Activated CD4-positive, alpha-beta T cell treated with anti-CD3 and anti-CD28 coated beads, Interleukin-2, amount 10 ng/mL, durations not matched to agents 7 days and 5 days (primary cell): ENCODE measurements at places on chromosomes 5 and 9. TPM values are rescaled to one million over a fixed set of nuclear protein-coding genes. Genes with fewer than 3 reads are reported as not detected.

Gene TMEM174
- not detected for total RNA-seq

Gene FBXL7
- not detected for total RNA-seq

Gene ALDOB
- not detected for total RNA-seq

DNA sequence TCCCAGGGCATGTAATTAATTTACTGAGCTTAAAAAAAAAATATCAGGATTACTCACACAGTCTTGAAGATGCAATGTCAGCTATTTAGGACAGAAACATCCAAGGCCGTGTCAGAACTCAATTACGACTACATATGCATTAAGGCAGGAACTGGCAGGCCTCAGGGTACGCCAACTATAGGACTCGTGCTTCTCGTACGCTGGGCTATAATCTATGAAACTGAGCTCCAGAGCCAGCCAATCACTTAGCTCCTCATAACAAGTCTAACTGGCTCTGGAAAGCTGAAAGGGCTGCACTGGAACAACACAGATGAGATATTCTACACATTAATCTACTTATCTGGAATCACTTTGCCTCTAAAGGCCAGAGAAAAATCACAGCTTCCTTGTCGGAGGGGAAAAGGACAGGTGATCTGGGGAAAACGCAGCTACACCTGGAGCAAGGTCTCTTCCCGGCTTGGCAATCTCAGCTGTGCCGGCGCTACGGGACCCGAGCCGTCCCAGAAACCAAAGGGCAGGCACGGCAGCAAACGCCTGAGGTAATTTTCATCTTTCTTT lies 212.0 kb downstream of the DEPDC1B start:
- no peaks in the 10 kb centered on the region for H3K36me3 ChIP-seq
- no peak overlapping the region for H3K4me3 ChIP-seq
- DNase-seq = no peak
- H3K4me1 ChIP-seq = no peaks in the 10 kb centered on the region

- H3K4me1 ChIP-seq = no peaks in the 10 kb centered on the region
- H3K4me3 ChIP-seq = no peak overlapping the region
- H3K36me3 ChIP-seq = no peaks in the 10 kb centered on the region
- DNase-seq = no peak
- H3K27ac ChIP-seq = no peak overlapping the region
- no peaks in the 10 kb centered on the region for H3K27me3 ChIP-seq
Observed at GRCh38 chr5:143251190-143251589, 152.3 kb downstream of the NR3C1 start.

DNA sequence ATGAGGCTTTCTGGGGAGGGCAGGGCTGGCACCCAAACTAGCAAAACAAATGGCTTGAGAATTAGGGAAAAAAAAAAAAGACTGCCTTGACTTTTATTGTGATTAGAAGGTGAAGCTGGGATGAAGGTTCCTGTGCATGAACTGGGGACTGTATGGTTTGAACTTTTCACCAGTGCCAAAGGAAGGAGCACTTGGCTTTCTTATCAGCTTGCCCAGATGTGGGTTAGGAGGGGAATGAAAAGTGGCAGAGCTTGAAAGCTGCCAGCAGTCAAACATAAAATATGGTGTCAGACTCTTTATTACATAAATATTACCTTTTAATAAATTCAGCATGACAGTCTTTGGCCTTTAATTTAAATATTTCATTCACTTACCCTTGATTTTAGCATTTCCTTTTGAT lies 182.5 kb downstream of the PSAT1 start:
- no peak overlapping the region for H3K27ac ChIP-seq
- no peaks in the 10 kb centered on the region for H3K4me1 ChIP-seq
- H3K27me3 ChIP-seq = no peaks in the 10 kb centered on the region
- no peak overlapping the region for H3K4me3 ChIP-seq
- DNase-seq = no peak

GRCh38 chr5:5422819-5423515 lies 490 bp downstream of the ICE1 start:
- H3K36me3 ChIP-seq = peaks cover 3% of the 10 kb centered on the region
- H3K27ac ChIP-seq = peak overlapping the region; percentile 97
- peaks cover 22% of the 10 kb centered on the region for H3K4me1 ChIP-seq

- no peaks in the 10 kb centered on the region for H3K4me1 ChIP-seq
- DNase-seq = peak; percentile 20
- no peak overlapping the region for H3K4me3 ChIP-seq
- no peaks in the 10 kb centered on the region for H3K36me3 ChIP-seq
Observed at GRCh38 chr9:121684381-121685145, 33.1 kb downstream of the DAB2IP start.

DNA sequence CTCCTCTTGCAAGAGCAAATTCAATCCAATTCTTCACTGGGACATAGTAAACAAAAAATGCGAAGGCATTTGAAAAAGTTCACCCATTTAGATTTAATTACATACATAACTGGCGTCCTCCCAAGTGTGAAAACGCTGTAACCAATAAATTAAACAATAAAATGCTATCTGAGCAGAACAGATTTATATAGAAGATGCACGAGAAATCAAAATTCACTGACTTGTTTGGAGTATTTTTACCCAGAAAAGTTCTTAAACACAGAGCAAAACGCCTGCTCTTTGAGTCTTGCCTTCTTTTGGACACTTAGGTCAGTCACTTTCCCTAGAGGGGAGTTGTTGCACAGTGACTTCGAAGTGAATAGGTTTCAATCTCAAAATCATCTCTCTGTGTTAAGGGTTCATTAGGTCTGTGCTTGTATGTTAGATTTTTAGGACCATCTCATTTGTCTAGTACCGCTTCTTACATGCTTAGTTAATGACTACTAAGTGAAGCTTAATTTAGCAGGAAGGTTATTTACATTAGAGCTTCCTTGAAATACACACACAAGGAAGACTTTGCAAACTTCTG lies 1.9 kb downstream of the ALDH1A1 start:
- no peaks in the 10 kb centered on the region for H3K4me1 ChIP-seq
- H3K4me3 ChIP-seq = no peak overlapping the region
- H3K27me3 ChIP-seq = peaks cover 26% of the 10 kb centered on the region
- H3K36me3 ChIP-seq = no peaks in the 10 kb centered on the region
- H3K27ac ChIP-seq = no peak overlapping the region

DNA sequence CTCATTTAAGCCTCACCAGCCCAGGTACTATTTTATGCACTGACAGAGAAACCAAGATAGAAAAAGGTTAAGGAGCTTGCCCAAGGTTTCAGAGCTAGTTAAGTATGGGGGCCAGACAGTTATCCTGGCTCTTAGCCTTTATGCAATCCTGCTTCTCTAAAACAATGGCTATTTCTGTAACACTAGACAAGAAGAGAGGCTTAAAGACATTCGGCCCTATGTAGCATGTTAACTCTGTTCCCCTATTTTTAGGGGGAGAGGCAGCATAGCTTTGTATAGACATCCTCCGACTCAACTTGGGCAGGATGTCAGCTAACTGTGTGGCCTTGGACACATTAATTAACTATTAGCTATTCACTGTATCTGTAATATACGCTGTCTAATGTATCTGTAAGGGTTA lies 54.6 kb downstream of the LHFPL2 start:
- no peaks in the 10 kb centered on the region for H3K36me3 ChIP-seq
- peaks cover 13% of the 10 kb centered on the region for H3K27me3 ChIP-seq
- no peak for DNase-seq
- peaks cover 2% of the 10 kb centered on the region for H3K4me1 ChIP-seq
- H3K27ac ChIP-seq = no peak overlapping the region
- H3K4me3 ChIP-seq = no peak overlapping the region
